ENCODE measurements at places on chromosomes 7 and 10. TPM values are rescaled to one million over a fixed set of nuclear protein-coding genes. Genes with fewer than 3 reads are reported as not detected.

The NPSR1 gene
- total RNA-seq: not detected

- no peak for DNase-seq
Measured at GRCh38 chr7:8184221-8184620, 77.7 kb downstream of the ICA1 start.

The HOXA4 gene
- total RNA-seq: 0.98 TPM

GRCh38 chr7:30785786-30786185 lies 14.6 kb downstream of the MINDY4 start:
- DNase-seq: no peak

DNA sequence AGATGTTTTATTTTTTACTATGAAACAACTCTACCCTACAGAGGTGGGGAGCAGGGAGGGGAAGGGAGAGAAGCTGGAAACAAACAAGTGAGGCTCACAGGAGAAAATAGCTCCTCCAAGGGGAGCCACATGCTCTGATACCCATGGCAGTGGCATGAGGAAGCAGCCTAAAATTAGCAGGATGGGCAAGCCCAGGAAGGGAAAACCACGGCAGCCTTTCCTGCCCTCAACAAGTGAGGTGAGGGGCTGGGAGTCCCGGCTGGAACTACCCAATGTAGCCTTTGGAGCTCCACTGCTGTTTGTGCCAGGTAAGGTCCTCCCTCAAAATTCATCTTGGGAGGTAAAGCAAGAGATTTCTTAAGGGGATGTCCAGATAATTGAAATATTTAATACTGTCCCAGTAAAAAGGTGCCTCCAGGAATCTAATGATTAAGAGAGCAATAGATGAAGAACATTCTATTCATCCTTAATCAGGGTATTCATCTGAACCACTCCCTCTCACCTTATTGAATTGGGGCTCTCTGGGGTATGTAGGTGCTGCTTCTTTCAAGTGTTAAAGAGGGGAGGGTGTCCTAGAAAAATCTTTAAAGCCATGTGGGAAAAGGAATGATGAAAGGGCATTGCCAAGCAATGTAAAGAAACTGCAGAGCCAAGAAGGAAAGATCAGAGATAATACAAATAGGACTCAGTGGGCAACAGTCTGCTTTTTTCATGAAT lies 12.8 kb upstream of the HERC4 start:
- no peak for DNase-seq

GRCh38 chr7:132576721-132577085 lies 433 bp upstream of the PLXNA4 start:
- peak; percentile 34 for DNase-seq

DNA sequence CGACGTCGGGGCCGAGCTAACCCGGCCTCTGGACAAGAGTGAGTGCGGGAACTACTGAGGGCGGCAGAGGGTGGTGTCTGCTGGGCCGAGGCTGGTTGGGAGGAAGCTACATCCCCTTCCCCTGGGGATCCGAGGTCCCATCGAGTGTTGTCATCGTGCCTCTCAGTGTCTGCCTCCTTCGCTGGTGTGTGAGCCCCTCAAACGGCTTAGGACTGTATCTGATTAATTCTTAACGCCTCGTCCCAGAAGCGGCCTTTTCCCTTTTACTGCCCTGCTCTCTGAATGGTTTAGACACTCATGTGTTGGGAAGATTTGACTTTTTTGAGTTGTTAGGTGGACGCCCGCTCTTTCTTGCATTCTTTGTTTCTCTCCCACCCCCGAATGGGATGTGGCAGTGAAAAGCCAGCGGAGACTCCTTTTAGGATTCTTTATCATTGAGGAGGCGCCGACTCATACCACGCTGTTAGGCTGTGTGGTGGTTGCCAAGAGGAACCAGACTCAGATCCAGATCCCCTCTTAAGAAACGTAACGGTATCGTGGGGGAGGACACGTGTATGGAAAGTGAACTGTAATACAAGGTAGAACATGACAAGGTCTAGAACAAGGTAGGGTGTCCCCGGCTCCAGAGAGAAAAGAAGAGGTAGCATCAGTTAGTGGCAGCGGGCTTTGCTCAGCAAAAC lies 631 bp downstream of the SUPV3L1 start:
- DNase-seq: no peak

DNA sequence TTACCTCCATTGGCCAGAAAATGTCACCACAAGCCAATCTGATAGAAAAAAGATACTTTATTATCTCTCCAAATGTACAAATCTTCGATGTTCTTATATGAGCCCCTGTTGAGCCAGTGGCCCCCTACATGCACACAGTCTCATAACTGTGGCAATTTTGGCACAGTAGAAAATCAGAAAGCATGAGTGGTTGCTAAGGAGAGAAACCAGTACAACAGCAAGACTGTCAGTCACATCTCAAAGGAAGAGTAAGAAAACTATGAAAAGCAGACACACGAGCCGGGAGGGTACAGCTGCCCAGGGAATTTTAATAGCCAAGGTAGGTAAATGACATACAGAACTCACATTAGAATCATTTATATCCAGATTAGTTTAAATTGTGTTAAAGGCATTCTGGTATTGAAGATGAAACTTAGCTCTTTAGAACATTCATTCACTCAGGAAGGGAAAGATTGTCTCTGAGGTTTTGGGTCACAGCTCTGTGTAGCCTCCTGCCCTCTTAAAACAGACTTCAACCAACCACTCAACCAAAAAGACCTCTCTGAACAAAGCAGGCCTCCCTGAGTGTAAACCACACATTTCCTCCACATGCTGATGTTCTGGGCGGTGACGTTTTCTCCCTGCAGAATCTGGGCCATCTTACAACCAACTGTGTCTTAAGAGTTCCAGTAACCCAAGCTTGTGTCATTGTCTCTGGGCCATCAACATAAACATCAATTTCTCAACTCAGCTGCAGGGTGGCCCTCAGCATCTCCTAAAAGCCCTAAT lies 80.8 kb upstream of the ADAM12 start:
- DNase-seq: no peak

DNA sequence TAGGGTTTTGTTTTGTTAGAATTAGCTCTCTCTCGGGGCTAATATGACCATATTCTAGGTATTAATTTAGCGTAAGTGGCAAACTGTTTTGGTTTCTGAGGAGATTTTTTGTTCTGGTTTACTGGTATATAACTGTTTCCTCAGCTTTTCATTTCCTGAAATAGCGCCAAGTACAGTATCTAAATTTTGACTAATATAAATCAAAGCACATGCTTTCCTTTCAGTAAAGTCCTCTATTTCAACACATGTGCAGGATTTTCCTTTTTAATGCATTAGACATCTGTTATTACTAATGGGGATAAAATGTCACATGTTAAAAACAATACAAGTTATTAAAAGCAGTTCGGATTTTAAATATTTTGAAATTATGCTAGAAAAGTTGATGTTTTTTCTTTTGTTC lies 11.3 kb downstream of the FERD3L start:
- no peak for DNase-seq

The VENTX gene
- total RNA-seq: 0.98 TPM

GRCh38 chr10:66877361-66877760 lies 48.5 kb upstream of the LRRTM3 start:
- no peak for DNase-seq

DNA sequence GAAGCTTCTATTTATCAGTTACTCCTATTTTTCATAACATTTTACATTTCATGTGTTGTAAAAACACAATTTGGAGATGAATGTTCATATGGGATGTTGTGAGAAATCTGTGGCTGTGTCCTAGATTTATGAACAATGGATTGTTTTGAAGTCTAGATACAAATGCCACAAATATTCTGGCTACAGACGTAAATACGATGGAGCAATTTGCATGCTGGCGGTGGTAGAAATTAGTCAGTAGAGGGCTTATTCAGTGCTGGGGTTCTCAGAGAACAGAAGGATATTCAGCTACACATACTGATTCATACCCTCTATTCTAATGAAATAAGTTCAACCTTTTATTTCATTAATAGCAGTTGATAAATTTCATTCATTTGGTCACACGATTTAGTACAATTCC lies 48.8 kb downstream of the PLPP4 start:
- DNase-seq: no peak

The MYH16 gene
- not detected for total RNA-seq

GRCh38 chr7:116782177-116782711 lies 80.1 kb upstream of the CAPZA2 start:
- no peak for DNase-seq

DNA sequence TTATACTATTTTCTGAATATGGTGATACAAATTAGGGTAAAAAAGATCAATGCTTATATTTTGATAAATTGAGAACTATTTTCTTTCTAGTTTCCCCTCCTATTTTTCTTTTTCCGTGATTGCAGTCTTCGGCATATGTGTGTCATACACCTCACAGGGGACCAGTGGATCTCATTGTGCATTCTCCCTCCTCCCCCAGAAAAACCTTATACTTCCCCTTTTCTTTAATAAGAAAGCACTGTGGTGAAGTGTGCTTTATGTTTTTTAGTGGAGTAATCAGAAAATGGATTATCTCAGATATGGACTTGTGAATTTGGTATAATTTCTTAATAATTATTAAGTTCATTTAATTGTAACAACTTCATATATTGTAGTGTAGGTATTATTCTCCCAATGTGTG lies 72.8 kb downstream of the BICC1 start:
- DNase-seq: no peak

DNA sequence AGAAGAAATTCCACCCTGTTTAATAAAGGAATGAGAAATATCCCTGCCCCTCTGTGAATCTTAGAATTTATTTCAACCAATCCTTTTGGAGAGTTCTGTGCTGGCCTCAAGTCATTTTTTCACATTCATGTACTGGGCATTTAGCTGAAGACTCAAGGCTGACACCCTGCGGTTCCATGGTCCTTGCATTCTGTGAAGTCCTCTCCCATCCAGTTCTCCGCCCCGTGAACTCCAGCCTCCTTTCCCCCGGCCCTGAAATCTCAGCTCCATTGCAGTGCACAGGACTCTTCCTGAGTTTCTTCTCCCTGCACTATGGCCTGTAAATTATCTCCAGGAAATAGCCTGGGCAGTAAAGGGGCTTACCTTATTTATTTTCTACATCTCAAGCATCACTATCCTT lies 183.0 kb upstream of the KCND2 start:
- no peak for DNase-seq

- no peak for DNase-seq
Measured at GRCh38 chr7:106418526-106418925, 133.7 kb upstream of the NAMPT start.

DNA sequence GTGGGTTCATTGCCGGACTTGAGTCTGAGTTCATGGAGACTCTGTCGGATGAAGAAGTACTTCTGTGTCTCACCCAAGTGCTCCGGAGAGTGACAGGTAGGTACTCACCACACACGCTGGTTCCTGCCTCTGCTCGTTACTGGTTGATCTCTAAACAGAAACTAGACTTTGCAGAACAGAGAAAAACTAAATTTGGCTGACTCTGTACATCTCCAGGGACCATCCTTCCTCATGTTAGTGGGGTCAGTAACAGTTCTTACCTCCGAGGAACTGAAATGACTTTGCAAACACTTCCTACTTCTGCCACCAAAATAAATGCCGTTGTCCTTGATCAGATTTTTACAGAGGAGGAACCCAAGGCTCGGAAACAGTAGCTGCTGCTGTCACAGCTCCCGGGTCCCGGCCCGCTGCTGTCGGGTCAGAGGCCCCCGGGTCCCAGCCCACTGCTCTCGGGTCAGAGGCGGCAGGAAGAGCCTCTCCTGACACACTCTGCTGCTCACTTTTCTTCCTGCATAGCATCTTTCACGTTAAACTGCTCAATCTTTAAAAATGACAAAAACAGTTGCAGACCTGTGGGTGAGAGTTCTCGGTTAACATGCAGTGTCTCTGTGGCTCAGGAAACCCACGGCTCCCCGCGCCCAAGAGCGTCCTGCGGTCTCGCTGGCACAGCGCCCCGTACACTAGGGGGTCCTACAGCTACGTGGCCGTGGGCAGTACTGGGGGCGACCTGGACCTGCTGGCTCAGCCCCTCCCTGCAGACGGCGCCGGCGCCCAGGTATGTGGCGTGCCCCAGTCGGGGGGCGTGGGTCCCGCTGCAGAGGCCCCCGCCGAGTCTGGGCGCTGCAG lies 4.8 kb upstream of the MTG1 start:
- no peak for DNase-seq

DNA sequence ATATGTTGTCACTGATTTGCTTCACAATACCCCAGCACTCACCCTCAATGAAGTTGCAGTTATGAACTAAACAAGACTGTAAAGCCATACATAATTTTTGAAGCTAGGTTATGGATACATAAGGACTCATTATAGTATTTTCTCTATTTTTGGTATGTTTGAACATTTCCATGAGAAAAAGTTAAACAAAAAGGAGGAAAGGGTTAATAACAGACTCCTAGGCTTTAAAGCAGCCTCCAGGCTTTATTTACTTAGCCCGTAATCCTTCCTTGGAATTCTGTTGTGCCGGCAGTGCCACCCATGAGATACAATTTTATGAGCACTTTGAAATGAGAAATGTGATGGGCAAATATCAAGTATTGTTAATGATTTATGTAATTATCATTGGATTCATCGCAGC lies 2.1 kb upstream of the DENND11 start:
- DNase-seq: no peak

The DENND2A gene
- 17.4 TPM for total RNA-seq

GRCh38 chr7:12357508-12357907 lies 46.2 kb downstream of the VWDE start:
- no peak for DNase-seq

The SLC39A12 gene
- total RNA-seq: not detected

- DNase-seq: no peak
Measured at GRCh38 chr7:44068054-44068453, 2.7 kb upstream of the PGAM2 start.

GRCh38 chr7:91869661-91870060 lies 10.8 kb downstream of the MTERF1 start:
- DNase-seq: no peak

- no peak for DNase-seq
Measured at GRCh38 chr10:93954726-93955363, 38.9 kb upstream of the PLCE1 start.

- no peak for DNase-seq
Measured at GRCh38 chr10:30765616-30766015, 136.1 kb upstream of the LYZL2 start.

- DNase-seq: no peak
Measured at GRCh38 chr10:103168438-103168837, 24.6 kb downstream of the NT5C2 start.

DNA sequence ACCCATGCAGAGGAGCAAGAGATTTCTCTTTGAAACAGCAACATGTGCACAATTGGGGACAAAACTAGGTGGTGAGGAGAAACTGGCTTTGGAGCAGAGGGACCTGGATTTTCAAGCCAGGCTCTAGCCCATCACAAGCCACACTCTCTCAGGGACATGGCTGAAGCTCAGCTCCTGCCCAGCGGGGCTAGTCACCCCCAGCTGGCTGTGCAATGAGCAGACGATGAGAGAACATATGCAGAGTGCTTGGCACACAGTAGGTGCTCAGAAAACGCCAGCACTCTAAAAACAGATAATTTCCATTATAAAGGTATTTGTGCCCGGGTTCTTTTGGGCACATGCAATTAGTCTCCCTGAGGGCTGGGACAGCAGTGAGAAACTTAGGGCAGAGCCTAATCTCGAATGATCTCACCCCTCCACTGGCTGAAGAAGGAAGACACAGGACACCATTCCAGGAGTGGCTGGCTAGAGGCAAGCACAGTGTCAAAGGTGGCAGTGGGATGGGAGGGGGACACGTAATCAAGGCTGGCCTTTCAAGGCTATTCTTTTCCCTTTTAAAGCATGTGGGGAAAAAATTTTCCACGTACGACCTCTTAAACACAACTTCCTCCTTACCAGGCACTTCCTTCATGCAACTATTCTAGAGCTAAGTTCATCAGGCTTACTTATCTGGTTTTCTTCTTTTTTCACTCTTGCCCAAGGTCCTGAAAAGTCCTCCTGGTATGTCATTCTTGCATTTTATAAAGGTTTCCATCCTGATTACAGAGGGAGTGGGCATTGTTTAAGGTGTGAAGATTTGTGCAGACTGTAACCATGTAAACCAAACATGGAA lies 15.1 kb downstream of the FAM53B start:
- DNase-seq: no peak

GRCh38 chr7:45181991-45182855 lies 24.6 kb downstream of the RAMP3 start:
- DNase-seq: no peak
